ENCODE measurements at places on chromosomes 4 and X. TPM values are rescaled to one million over a fixed set of nuclear protein-coding genes. Genes with fewer than 3 reads are reported as not detected.

GRCh38 chr4:101697266-101697665 is 93.3 kb upstream of the BANK1 start:
- H3K4me3 ChIP-seq: no peak overlapping the region
- H3K27me3 ChIP-seq: no peaks in the 10 kb centered on the region
- H3K36me3 ChIP-seq: no peaks in the 10 kb centered on the region
- no peak for DNase-seq
- no peaks in the 10 kb centered on the region for H3K4me1 ChIP-seq
- H3K27ac ChIP-seq: no peak overlapping the region

- peak within 1 kb of the TSS; percentile 38 for H3K4me3 ChIP-seq
- H3K36me3 ChIP-seq: no peaks in the 10 kb centered on the region
- peaks cover 13% of the 10 kb centered on the region for H3K4me1 ChIP-seq
- peaks cover 58% of the 10 kb centered on the region for H3K27me3 ChIP-seq
- no peak for DNase-seq
- H3K27ac ChIP-seq: no peak within 1 kb of the TSS
Observed at GRCh38 chr4:121764702-121765367, at the start of gene SMIM43. TSS of gene SMIM43 (minus strand) at chr4:121765164. CDS start at chr4:121765105, 59 bp downstream.

DNA sequence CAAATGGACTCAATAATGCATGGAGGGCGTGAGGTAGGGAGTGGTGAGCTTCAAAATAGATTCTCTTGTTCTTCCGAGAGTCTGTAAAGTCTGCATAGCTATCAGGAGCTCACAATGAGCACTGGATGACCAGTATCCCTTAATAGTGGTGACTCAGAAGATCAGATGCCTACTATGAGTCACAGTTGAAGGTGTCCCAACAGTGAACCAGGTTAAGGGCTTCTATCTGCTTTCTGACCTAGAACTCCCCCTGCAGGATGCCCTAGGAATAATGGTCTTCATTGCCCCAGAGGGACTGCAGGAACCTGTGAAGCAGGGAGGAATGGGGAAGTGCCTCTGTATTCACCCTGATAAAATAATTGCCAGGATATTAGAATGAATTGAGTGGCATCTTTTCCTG is 22.1 kb downstream of the DGKK start:
- H3K4me1 ChIP-seq: no peaks in the 10 kb centered on the region
- no peak for DNase-seq
- no peaks in the 10 kb centered on the region for H3K36me3 ChIP-seq

DNA sequence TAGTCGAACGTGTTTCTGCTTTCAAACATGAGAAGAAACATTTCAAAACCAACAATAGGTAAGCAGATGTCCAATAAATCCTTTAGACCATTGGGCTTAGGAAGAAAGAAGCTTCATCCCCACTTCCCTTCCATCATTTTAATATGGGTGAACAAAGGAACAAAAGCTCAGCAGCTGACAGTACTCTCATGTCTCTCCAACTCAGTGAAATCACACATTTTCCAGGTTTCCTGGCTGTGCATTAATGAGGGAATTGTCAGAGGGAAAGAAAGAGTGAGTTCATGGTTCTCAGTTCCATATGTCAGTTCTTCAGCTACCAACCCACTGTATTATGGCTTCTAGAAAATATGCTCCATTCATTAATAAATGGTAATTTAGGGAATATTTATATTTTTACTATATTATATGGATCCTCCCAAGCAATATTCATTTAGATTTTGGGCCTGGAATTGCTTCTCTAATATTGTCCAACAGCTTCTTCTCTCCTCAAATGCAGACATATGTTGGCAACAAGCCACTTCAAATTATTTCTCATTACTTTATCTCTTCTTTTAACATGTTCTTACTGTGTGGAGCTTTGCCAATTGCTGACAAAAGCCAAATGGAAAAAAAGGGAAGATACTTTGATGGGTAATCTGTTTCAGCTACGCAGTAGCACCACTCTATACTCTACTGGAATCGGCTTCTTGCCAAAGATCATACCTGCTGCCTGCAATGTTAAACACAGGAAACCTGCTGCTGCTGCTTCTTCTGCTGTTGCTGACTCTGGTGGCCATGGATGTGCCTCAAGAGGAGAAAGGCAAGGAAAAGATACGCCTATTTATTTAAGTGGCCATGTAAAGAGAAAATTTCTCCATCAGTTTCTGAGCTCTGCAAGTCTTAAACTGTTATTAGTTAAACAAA is 1757.6 kb downstream of the ARAP2 start:
- H3K4me1 ChIP-seq: no peaks in the 10 kb centered on the region
- H3K27ac ChIP-seq: no peak overlapping the region
- no peaks in the 10 kb centered on the region for H3K27me3 ChIP-seq
- H3K4me3 ChIP-seq: no peak overlapping the region

GRCh38 chrX:110853610-110854009 is 58.0 kb upstream of the CHRDL1 start:
- H3K27me3 ChIP-seq: no peaks in the 10 kb centered on the region
- H3K4me1 ChIP-seq: no peaks in the 10 kb centered on the region
- no peak overlapping the region for H3K4me3 ChIP-seq
- no peaks in the 10 kb centered on the region for H3K36me3 ChIP-seq

- DNase-seq: no peak
- H3K27ac ChIP-seq: no peak overlapping the region
- no peaks in the 10 kb centered on the region for H3K27me3 ChIP-seq
- no peaks in the 10 kb centered on the region for H3K4me1 ChIP-seq
Observed at GRCh38 chr4:143254491-143255226, 69.9 kb downstream of the USP38 start.

- no peak overlapping the region for H3K27ac ChIP-seq
- peaks cover 3% of the 10 kb centered on the region for H3K27me3 ChIP-seq
- no peak overlapping the region for H3K4me3 ChIP-seq
- no peaks in the 10 kb centered on the region for H3K36me3 ChIP-seq
Observed at GRCh38 chr4:147049946-147050345, 104.3 kb upstream of the TTC29 start.

- no peaks in the 10 kb centered on the region for H3K27me3 ChIP-seq
- H3K36me3 ChIP-seq: no peaks in the 10 kb centered on the region
- peak overlapping the region; percentile 42 for H3K4me3 ChIP-seq
- no peak for DNase-seq
- no peak overlapping the region for H3K27ac ChIP-seq
Observed at GRCh38 chrX:40083120-40083978, 14.4 kb downstream of the BCOR start.

- no peaks in the 10 kb centered on the region for H3K27me3 ChIP-seq
- no peak overlapping the region for H3K4me3 ChIP-seq
- H3K27ac ChIP-seq: no peak overlapping the region
- DNase-seq: no peak
Observed at GRCh38 chr4:105650190-105650589, 58.3 kb downstream of the INTS12 start.

DNA sequence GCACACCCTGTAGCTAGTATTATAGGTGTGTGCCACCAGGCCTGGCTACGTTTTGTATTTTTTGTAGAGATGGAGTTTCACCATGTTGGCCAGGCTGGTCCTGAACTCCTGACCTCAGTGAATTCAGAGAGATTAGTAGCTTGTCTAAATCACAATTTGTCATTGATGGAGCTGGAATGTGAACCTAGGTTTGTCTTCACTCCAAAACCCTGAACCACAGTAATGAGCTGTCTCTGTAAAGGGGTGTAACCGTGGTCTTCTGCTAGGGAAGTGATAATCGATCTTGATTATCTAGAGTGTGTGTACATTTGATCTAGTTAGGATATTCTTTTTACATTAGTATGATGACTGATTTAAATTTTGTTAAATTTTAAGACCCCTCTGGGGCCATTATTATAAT is 8.3 kb downstream of the ARHGAP10 start:
- H3K27ac ChIP-seq: no peak overlapping the region
- H3K4me1 ChIP-seq: peaks cover 87% of the 10 kb centered on the region
- H3K27me3 ChIP-seq: no peaks in the 10 kb centered on the region
- no peak for DNase-seq

LAP3 gene
- 21.9 TPM for polyA plus RNA-seq

IQSEC2 gene
- 19.4 TPM for polyA plus RNA-seq

EBP gene
- 128 TPM for polyA plus RNA-seq

ELF4 gene
- polyA plus RNA-seq: 4.1 TPM

All from heart right ventricle (tissue), 16 donors.